Keratinocyte (primary cell): ENCODE measurements at places on chromosomes 3 and 15. TPM values are rescaled to one million over a fixed set of nuclear protein-coding genes. Genes with fewer than 3 reads are reported as not detected.

Gene VEPH1
- 0.21 to 0.57 TPM (median 0.44 TPM) in 3 replicates for polyA plus RNA-seq

Gene SLC28A1
- not detected in 3 replicates for polyA plus RNA-seq

Gene LDHAL6B
- not detected in 3 replicates for polyA plus RNA-seq

Gene KCNMB3
- polyA plus RNA-seq: 0.31 to 1.00 TPM (median 0.32 TPM) in 3 replicates

Gene ACAN
- polyA plus RNA-seq: not detected in 3 replicates
